Activated naive CD4-positive, alpha-beta T cell (primary cell): ENCODE measurements at places on chromosomes 2 and 18.

DNA sequence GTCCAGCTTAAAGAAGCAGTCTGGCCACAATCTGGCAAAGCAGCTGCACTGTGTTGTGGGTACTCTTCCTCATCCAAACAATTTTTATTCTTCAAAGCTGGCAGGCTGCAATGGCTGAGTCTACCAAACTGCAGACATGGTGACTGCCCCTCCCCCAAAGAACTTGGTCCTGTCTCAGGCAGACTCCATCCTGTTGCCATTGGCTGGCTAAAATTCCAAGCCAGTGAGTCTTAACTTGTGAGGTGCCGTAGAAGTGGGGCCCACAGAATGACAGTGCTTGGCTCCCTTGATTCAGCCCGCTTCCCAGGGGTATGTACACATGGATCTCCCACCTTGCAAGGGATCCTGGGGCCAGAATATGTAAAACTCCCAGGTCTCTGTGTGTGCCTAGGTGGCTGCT lies 14.5 kb upstream of the NXPH2 start:
- DNase-seq: no peak

DNA sequence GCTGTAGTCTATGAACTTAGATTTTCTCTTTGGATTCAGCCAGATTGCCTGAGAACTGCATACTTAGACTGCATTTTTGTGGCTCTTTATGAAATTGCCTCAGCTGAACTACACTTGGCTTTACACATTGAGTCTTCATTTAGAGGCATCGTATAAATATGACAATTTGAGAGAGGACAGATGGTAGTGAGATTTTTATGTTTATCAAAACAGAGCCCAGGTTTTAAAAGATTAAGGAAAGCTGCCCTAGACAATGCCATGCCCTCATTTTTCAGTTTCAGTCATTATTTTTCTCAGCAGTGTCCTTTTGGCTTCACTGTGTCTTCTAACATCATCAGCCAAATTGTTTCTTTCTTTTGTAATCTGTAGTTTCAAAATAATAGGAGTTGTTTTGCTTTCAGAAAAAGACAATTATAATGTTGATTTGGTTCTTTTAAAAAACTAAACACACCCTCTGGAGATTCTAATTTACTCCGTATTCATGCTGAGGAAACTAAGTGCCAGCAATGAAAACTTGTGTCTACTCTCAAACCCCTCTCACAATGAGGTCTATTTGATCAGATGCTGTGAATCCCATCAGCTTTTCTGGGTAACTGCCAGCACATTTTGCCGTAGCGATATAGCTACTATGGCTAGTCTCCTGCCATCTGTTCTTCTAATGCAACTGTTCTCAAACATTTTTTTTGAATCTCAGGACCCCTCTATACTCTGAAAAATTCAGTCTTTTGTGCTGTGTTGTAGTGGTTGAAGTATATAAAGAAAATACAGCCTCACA lies 46.2 kb downstream of the TWSG1 start:
- no peak for DNase-seq

DNA sequence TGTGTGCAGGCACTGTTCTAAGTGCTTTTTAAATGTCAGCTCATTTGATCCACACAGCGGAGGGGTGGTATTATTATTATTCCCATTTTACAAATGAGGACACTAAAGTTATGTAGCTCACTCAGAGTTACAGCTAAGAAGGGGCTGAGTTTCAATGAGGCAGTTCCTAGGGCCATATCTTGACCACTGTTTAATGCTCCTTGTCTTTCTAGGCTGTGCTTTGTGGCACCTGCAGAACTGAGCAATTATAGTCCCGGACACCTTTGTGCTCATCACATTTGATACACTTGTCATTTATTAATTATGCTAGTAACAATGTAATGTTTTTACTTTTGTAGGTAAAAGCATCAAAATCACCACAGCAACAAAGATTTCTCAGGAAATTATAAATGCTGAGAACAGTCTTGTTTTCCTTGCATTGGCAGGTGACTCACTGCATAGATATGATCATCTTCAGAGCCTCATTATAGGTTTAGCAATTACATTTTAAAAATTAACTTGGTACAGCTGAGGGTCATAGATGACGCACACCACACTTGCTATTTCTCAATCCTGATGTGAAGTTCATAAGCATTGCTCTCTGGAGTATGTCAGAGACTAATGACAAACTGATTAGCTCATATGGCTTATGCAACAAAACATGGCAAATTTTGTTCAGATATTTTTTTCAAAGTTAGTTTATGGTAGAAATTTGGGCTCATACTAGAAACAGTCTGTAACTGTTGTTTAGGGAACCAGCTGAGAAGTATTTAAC lies 366.8 kb downstream of the TGIF1 start:
- DNase-seq: no peak

DNA sequence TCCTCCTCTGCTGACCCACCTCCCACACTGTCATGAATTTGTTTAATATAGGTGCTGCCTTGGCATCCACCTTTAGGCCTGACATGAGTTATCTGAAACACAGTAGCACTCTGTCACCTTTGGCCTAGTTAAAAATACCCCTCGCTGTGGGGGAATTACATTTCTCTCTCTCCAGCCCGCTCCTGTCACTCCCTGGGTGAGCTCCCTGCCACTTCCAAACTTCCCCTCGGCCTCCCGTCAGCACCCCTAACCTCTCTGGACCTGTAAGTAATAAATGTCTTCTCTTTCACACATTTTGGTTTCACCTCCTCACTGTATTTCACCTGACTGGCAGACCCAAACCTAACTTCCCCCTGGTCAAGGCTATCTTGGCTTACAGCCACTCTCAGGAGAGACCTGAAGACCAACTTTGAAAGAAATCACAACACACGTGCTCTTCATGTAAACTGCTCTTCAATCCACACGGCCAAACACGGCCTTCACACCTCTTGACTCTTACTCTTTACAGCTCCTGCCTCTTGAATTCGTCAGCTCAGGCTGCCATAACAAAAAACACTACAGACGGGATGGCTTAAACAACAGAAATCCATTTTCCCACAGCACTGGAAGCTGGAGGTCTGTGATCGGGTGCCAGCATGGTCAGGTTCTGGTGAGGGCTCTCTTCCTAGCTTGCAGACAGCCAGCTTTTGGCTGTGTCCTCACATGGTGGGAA lies 28.3 kb downstream of the REEP1 start:
- no peak for DNase-seq

DNA sequence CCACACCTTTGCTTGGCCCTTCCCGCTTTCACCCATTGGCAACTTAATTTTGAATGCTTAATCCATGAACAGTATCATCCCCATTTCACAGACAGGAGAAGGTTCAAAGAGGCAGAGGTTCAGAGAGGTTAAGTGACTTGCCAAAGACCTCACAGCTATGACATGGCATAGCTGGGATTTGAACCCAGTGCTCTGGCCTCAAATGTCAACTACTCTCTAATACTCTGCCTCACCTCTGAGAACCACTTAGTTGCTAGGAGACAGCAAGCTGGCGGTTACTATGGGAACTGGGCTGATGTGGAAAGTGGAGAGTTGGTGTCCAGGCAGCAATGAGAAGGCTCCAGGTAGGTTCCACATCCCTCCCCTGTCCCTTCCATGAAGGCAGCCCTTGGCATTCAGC lies 15.8 kb upstream of the PRSS56 start:
- DNase-seq: no peak

DNA sequence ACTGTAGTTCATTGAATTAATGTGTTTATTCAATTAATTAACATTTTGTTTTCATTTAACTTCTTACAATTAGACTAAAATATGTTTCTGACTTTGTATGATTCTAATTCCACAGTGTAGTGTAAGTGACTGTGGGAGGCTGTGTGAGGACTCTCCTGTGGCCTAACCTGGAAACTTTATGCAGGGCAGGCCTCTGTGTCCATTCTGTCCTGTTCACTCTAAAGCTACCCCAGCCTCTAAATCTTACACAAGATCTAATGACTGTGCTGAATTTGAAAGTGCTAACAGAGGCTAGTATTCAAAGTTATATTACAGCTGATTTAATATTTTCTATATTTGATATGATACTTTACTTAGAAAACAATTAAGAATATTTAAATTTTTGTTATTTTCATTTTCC lies 270.5 kb upstream of the CDH19 start:
- no peak for DNase-seq

DNA sequence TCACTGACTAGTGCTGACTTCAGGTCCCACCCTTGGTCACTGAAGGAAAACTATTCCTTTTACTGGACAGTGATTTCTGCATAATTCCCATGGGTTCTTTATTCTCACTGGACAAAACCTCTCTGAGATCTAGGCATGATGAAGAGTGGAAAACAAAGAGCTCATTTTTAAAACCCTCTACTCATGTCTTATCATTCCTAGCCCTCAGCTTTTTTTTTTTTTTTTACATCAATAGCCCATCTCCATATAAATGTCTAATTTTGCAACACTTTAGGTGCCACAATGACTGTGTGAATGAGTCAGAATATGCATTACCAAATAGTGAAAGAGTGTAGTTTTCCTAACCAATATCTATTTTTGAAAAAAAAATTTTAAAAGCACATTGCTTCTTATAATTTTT lies 74.8 kb downstream of the TCF4 start:
- no peak for DNase-seq

DNA sequence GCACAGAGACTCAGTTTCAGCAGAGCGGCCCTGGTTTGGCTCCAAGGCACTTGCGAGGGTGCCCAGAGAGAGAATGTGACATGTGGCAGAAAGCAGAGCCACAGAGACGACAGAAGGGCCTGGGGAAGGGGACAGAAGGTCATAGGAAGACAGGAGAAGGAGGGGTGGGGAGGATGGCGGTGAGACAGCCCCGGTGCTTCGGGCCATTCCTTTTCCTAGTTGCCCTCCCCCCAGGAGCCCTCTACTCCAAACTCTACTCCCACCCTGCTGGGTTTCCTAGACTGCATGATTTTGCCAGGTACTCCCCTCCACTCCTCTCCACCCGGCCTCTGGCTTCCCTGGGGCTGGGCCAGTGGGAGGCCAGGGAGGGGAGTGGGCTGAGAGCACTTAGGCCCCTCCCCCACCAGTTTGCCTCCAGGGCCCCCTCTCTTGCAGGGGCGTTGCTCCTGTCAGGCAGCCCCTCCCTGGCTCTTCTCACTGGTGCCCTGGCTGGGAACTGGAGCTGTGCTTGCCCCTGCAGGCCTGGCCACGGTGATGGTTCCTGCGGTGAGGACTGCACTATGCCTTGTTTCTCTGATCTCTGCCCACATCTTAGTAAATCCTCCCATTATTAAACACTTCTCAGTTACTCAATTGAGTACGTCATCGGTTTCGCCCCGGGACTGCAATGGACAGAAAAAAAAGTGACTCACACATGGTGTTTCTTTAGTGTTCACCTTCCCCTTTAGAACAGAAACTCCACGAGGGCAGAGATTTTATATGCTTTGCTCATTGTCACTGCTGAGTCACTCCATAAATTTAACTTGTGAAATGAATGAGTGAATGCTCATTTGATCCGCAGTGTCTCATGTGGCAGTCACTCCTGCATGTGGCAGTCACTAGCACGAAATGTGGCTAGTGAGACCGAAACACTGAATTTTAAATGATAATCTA lies 58.7 kb upstream of the SP3 start:
- no peak for DNase-seq

GRCh38 chr18:13258921-13259320 lies 40.4 kb downstream of the LDLRAD4 start:
- DNase-seq: no peak

DNA sequence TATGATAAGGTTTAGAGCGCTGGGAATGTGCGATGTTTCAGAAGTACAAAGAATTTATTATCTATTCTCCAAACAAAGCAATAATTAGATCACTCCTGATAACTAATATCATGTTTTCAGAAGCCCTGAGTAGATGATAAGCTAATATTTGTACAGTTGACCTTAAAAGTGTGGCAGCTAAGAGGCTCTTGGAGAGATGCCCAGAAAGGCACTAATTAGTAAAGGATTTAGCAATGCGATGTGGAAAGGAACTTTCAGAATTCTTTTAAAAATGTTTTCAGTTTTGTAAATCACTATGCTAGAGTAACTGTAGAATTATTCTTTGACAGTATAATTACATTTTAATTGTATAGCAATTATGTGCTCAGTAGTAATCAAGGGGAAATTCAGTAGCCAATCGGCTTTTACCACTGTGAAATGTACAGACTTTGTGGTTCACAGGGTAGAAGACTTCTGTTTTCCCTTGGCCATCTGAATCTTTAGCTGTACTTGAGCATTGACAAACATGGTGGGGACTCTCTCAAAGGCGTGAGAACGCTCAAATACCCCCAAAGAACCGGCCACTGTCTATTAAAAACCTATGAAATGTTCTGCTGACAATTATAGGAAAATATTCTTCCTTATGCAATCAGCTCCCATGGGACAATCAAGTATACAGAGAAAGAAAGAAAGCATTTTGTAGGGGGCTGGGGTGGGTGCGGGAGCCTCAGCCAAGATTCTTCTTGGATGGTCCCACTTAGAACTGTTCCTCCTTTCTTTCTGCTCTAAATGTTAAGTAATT lies 262.8 kb upstream of the AGAP1 start:
- DNase-seq: no peak

DNA sequence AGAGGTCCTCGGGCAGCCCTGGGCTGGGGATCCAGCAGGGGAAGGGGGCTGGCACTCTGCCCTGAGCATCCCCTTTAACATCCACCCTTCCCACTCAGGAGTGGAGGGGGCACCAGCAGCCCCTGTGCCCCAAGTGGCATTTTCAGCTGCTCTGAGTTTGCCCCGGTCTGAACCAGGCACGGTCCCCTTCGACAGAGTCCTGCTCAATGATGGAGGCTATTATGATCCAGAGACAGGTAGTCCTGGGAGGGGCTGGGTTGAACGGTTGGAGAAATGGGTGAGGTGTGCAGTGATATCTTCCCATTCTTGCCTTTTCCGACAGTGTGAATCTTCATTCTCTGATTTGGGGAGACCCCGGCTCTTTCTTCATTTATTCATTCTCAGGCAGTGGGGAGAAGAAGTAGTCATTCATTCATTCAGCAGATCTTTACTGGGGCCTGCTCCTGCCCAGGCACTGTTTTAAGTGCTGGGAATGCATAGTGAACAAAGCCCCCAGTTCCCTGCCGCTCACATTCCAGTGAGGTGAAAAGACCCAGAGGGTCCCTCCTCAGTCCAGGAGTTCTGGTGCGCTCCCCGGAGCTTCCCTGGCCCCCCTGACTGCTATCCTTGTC lies 1.4 kb upstream of the KHK start:
- no peak for DNase-seq

DNA sequence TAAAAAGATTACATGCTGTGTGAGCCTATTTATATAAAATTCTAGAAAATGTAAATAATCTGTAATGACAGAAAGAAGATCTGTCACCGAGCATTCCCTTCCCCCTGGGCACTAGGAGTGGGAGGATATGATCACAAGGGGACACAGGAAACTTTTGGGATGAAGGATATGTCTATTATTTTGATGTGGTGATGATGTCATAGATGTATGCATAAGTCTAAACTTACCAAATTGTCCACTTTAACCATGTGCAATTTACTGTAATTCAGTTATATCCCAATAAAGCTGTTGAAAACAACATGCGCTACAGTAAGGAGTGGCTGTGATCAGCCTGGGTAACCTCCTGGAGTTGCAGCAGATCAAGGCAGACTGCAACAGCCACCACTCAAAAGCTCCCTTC lies 148.9 kb downstream of the ZBTB7C start:
- DNase-seq: no peak
